Lower lobe of right lung (tissue), 2 donors: ENCODE measurements at places on chromosomes 1 and 21. TPM values are rescaled to one million over a fixed set of nuclear protein-coding genes. Genes with fewer than 3 reads are reported as not detected.
A peak's percentile ranks its signal among the peaks of the same experiment; 100 is the strongest.

Gene RUNX1
- 110 TPM for total RNA-seq

Gene DISP3
- total RNA-seq = 0.12 TPM

Gene CELA3B
- not detected for total RNA-seq

Gene WDR64
- total RNA-seq = not detected

Gene OR6K3
- 2.2 TPM for total RNA-seq

Gene EPHA2
- total RNA-seq = 20.4 TPM

DNA sequence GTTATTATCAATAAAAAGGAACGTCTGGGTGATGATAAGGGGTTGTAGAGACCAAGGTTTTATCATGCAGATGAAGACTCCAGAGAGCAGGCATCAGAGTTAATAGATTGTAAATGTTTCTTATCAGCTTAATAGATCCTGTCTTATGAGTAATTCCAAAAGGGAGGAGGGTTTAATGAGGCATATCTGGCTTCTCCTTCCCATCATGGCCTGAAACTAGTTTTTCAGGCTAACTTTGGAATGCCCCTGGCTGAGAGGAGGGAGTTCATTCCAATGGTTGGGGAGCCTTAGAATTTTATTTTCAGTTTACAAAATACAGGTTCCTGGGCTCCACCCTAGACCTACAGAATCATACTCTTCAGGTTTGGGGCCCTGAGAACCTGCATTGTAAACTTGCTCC is 13.5 kb downstream of the PLA2G2D start:
- no peak for DNase-seq

- peak; percentile 69 for DNase-seq
Observed at GRCh38 chr1:2801535-2802291, at the start of gene TTC34. TSS of gene TTC34 (minus strand) at chr1:2801693. CDS start at chr1:2800827, 866 bp downstream.

GRCh38 chr1:109485001-109485400 is 1.3 kb downstream of the ATXN7L2 start:
- DNase-seq = no peak

- DNase-seq = no peak
Observed at GRCh38 chr1:14255233-14255632, 343.3 kb upstream of the KAZN start.

- no peak for DNase-seq
Observed at GRCh38 chr1:168057921-168058320, 78.8 kb downstream of the GPR161 start.

GRCh38 chr21:33414068-33414467 is 10.9 kb downstream of the IFNGR2 start:
- DNase-seq = no peak

GRCh38 chr21:40270047-40270446 is 402.8 kb downstream of the PCP4 start:
- no peak for DNase-seq

- no peak for DNase-seq
Observed at GRCh38 chr1:77322061-77322900, 40.5 kb downstream of the AK5 start.

DNA sequence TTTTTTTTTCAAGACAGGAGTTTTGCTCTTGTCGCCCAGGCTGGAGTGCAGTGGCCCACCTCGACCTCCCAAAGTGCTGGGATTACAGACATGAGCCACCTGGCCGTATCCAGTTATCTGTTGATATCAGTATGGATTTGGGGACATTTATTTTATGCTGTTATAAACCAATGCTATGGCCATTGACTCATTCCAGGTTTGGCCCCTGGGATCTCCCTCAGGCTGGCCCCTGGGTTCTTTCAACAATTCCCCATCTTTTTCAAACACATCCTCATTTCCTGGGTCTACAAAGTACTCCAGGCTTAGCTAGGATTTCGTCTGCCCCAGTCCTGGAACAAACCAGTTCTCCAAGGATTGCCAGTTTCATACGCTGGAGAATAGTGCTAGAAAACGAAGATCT is 44.1 kb downstream of the WDR4 start:
- DNase-seq = no peak

DNA sequence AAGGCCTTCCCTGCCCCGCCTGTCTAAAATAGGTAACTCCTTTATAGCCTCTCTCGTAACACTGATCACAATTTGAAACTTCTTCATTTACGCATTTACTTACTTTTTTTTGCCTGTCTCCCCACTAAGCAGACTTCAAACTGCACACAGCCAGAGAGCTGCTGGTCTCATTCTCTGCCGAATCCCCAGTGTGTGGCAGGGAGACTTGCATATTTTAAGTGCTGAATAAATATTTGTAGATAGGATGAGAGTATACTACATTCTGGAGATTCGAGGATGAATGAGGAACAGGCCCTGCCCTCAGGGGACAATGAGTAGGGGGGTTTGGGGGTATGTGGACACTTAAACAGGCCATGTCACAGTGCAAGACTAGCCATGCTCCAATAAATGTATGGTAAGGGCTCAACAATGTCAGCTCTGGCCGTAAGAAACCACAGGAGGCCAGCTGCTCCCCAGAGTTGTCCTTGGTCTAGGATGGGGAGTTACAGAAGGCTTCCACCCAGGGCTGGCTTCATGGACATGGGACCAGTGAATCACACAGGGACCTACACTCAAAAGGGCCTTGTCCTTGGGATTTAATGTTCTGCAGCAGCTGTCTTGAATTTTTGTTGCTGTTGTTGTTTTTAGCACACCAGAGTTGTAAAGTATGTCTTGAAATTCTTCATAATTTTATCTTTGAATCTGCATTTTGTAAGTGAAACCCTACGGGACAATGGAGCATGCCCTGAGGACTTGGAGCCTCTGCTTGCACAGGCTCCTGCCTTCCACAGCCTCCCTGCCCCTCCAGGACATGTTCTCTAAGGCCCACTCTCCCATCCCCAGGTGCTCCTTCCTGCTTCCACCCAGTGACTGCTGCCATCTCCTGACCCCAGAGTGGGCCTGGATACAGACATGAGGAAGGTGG is 8.5 kb downstream of the DIO1 start:
- no peak for DNase-seq

DNA sequence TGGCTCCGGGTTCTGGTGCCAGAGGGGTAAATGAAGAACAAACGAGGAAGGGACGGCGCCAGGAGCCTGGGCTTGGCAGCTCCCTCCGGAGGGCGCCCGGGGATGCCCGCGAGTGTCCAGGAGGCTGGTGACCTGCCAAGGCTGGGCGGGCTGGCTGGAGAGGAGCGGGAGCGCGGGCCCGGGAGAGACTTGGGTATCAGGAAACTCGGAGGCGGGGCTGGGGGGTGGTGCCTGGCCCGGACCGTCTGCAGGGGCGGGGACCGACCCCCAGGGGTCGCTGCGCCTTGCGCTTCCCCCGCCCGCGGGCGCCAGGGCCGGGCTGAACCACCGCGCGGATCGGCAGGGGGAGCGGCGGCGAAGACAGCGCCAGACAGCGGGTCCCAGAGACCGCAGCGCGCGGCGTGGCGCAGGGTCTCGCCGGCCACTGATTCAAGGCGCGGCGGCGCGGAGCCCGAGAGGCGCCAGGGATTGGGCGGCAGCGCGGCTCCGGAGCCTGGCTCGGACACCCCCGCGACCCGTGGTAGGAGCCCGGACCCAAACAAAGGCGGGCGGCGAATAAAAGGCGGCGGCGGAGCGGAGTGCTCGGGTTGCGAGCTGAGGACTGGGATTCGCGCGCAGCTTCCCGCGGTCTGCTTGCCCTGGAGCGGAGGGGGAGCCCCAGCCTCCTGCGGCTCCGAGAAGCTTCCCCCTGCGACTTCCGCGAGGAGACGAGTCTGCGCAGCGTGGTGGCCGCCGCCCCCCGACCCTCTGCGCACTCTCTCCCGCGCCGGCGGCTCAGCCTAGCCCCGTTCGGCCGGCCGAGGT is at the start of gene DISP3:
DISP3 (plus strand) TSS at position 585 of the 804 bp plus-strand sequence. CDS start 21,838 bp downstream, outside the sequence.
- DNase-seq = peak; percentile 59

- peak; percentile 57 for DNase-seq
Observed at GRCh38 chr1:227317523-227318015, 723 bp downstream of the CDC42BPA start.

DNA sequence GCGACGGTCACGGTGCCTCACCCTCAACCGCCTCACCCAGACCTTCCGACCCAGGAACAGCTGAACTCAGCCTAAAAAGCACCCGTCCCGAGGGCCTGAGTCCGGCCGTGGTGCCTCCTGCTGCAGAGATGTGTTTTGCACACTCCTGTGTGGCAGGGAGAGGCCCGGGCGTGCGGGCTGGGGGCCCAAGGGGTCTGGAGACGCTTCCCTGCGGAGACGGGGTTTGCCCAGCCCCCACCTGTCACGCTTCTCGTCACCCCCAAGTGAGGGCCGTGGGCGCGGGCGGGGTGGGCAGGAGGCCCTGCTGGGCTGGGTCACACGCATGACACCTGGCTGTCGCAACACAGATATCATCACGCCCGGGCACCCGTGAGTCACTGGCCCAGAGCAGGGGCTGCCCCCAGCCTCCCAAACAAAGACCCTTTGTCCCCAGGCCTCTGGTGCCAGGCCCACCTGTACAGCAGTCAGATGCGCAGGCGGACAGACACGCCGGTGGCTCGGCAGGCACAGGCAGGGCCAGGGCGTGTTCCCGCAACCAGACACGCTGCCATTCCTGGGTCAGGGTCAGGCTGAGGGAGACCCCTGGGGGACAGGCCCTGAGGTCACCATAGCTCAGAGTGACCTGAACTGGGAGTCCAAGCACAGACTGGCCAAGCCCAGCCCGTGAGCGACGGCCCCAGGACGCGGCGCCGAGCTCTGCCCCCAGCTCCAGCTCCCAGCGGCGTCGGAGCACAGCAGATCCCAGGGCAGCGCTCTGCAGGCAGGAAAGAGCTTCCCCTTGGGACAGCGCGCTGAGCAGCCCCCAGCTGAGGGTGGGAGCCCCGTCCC is 6.1 kb downstream of the B3GALT6 start:
- DNase-seq = no peak

DNA sequence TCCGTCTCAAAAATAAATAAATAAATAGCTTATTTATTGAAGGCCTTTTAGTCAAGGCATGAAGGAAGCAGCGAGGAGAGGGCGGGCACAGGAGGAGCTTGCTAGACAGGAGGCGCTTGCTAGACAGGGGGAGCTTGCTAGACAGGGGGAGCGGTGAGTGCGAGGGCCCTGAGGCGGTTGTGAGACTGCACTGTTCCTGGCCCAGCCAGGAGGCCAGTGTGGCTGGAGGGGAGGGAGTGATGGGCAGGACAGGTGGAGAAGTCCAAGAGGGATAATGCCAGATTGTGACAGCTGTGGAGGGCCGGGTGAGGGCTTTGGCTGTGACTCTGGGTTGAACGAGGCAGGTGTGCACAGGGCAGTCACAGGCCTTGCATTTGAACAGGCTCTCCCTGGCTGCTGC is 18.2 kb downstream of the KIF17 start:
- DNase-seq = no peak

GRCh38 chr1:180966312-180966711 is 53.6 kb downstream of the KIAA1614 start:
- DNase-seq = no peak

DNA sequence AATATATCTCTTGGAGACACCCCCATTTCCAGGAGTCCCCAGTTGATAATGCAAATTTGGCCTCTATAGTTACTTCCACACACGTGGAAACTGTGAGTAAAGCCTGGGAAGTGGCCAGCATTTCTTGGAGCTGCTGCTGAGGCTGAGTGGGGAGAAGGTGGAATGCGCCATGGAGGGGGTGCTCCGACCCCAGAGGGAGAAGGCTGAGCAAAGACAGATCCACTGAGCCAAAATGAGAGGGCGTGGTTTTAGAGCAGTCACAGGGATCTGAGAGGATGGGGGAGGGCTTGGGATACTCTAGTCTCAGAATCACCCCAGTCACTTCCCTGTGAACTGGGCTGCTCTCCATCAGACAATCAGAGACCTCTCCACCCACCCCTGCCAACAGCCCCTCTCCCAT is 38.7 kb downstream of the TRIM62 start:
- no peak for DNase-seq

DNA sequence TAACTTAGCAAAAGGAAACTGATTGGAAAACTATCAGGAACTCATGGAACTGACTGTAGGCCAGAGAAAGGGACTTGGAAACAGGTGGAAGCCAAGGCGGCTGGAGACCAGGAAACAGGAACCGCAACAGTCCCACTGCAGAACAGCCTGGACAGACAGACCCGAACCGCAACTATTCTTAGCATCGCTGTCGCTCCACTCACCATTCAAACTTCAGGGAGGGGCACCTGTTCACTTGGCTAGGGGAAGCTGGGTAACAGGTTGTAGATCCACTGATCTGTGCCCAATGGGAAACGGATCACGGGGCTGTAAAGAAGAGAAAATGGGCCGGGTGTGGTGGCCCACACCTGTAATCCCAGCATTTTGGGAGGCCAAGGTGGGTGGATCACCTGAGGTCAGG is 61.9 kb downstream of the CLSTN1 start:
- DNase-seq = no peak
